Esophagus squamous epithelium (tissue), 5 donors: ENCODE measurements at places on chromosomes 7 and 10.

DNA sequence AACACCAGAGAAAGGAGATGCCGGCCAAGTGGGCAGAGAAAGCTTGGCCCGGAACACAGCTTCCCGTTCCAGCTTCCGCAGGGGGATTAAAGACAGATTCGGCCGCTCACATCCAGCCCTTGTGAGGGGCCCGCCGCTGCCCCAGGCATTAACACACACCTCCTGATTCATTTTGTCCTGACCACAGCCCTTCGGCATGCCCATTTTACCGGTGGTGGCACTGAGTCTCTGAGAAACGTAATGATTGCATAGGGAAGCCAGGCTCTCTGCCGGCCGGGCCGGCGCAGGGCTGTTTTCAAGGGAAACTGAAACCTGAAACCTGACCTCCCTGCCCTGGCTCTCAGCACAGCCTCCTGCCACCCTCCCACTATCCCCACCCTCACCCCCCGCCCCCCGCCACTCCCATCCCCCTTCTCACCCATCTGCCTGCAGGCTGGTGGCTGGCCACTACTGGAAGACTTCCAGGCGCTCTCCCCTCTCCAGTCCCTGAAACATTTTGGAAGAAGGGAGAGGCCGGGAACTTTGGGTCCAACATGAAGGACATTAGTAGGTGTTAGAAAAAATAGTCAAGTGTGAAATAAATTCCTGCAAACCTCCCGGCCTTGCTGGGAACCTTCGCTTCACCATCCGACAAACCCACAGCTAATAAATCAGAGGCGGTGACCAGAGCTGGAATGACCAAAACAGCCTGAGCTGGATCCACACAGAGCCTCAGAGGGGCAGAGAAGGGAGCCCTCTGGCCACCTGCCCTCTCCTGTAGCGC, 83.5 kb upstream of the CUX1 start:
- no peak overlapping the region for H3K27ac ChIP-seq
- DNase-seq, result no peak
- H3K27me3 ChIP-seq, result no peaks in the 10 kb centered on the region
- H3K36me3 ChIP-seq, result no peaks in the 10 kb centered on the region
- H3K4me1 ChIP-seq, result peaks cover 6% of the 10 kb centered on the region

DNA sequence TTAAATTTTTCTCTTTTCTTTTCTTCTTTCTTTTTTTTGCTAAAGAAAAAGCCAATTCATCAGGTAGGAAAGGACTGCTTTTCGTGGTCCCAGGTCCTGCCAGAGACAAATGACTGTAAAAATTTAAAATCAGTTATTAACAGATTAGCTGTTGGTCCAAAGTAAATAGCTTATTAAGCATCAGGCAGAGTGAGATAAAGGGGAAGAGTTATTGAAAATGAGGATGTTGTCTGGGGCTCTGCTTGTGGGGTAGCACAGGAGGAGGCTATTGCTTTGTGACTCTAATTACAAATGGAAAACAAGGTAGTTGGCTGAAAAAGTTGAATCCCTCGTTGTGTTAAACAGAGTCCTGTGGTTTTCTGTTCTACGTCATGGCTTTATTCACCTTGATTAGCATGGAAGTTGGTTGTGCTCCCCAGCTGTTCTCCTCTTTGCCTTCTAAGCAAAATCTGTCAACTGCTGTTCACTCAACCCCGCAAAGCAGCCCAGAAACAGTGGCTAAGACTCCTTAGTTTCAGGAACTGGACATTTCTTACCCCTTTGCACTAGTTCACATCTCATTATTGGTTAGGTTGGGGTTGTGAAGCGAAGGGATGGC, 128.9 kb downstream of the SNX10 start:
- H3K36me3 ChIP-seq, result no peaks in the 10 kb centered on the region
- no peaks in the 10 kb centered on the region for H3K27me3 ChIP-seq
- H3K4me1 ChIP-seq, result no peaks in the 10 kb centered on the region
- no peak overlapping the region for H3K27ac ChIP-seq

- no peaks in the 10 kb centered on the region for H3K36me3 ChIP-seq
- H3K4me1 ChIP-seq, result no peaks in the 10 kb centered on the region
- no peaks in the 10 kb centered on the region for H3K27me3 ChIP-seq
- H3K4me3 ChIP-seq, result no peak overlapping the region
- H3K27ac ChIP-seq, result no peak overlapping the region
Measured at GRCh38 chr10:23024002-23024401, 71.4 kb upstream of the MSRB2 start.

DNA sequence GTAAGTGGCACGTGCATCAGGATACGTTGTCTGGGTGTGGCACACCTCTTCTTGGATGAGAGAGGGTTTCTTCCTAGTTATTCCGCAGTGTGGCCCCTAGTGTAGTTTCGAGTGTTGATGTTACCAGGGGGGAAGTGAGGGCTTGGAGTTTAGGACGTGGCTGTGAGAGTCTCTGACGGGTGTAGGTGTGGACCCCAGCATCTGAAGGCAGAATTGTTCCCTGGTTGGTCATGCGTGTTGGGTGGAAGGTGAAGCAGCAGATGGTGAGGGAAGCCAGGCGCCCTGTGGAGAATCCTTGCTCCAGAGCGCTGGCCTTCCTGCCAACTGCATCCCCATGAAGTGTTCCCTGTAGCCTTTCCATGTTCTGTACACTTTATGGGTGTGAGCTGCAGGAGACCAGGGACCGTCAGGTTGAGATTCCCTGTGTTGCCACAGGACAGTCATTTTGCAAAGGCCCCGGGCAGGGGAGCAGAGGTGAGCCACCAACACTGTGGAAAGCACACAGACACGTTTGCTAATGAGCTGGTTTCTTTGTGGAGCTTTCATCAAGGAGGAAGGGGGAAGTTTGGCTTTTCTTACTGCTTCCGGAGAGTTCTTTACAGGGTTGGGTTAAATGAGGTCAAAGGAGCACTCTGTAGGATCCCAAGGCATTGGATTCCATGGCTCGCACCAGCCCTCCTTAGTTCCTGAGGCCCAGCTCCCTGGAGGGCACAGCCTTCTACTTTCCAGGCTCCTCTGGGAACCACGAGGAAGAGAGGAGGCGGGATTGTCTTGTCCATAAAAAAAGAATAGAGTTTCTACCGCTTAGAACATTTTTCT, 32.0 kb downstream of the TSPAN14 start:
- no peak overlapping the region for H3K4me3 ChIP-seq
- peaks cover 64% of the 10 kb centered on the region for H3K36me3 ChIP-seq
- no peak for DNase-seq
- peaks cover 48% of the 10 kb centered on the region for H3K4me1 ChIP-seq

DNA sequence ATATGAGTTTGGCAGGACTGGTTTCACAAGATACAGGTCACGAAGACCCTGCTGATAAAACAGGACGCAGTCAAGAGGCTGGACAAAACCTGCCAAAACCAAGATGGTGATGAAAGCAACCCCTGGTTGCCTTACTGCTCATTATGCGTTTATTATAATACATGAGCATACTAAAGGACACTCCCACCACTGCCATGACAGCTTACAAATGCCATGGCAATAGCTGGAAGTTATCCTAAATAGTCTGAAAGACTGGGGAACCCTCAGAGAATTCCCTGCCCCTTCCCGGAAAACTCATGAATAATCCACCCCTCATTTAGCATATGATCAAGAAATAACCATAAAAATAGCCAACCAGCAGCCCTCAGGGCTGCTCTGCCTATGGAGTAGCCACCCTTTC, 73.1 kb downstream of the TEX36 start:
- no peaks in the 10 kb centered on the region for H3K27me3 ChIP-seq
- H3K27ac ChIP-seq, result no peak overlapping the region
- DNase-seq, result no peak
- H3K4me3 ChIP-seq, result no peak overlapping the region
- H3K36me3 ChIP-seq, result no peaks in the 10 kb centered on the region

DNA sequence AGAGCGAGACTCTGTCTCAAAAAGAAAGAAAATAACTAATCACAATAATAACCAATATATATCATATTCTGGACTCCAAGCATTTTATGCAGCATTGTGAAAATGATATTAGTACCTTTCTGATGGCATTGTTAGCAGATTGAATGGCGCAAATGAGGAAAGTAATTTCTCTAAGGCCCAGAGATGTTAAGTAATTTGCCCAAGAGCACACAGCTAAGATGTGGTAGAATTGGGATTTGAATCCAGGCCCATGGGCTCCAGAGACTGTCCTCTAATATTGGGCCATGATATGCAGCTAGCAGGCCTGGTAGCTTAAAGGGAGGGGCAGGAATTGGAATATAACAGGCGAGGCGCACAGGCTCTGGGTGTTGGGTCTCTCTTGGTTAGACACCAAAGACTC, 44.1 kb downstream of the ZNF503 start:
- peaks cover 13% of the 10 kb centered on the region for H3K4me1 ChIP-seq
- H3K36me3 ChIP-seq, result no peaks in the 10 kb centered on the region
- H3K4me3 ChIP-seq, result no peak overlapping the region
- DNase-seq, result no peak
- H3K27ac ChIP-seq, result no peak overlapping the region
- H3K27me3 ChIP-seq, result no peaks in the 10 kb centered on the region
